ENCODE measurements at places on chromosomes 2 and 18.

DNA sequence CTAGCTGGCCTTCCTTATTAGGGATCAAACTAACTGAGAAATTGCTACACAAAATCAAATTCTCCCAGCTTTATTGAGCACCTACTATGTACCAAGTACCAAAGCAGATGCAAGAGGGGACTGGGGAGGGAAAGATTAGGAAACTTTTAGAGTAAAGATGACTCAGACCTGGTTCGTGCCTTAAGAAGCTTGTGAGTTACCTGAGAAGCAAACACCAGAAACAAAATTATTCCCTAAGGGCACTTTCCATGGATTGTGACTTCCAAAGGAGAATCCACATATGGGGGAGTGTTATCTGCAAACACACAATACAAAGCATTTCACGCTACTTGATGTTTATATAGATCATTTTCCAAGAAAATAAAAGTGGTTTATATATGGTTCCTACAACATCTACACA lies 326.9 kb upstream of the HNRNPA3 start:
- DNase-seq, result no peak

- DNase-seq, result no peak
Measured at GRCh38 chr2:197704434-197705120, 592 bp upstream of the MARS2 start.

DNA sequence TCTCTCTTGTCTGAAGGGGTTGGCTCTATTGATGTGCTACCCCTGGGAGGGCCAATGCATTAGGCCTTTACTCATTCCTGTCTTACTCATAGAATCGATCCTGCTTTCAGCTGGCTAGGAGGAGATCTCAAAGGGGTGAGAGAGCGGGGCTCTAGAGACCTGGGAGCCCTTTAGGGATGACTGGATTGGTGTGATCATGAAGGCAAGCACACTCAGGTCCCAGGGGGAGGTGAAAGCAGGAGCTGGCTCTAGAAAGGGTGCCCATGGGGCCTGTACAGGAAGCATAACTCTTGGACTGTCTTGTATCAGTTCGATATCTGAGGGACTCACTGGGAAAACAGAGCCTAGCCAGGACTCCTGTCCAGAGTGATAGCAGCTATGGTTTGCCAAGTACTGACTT lies 47.8 kb downstream of the INPP4A start:
- no peak for DNase-seq

DNA sequence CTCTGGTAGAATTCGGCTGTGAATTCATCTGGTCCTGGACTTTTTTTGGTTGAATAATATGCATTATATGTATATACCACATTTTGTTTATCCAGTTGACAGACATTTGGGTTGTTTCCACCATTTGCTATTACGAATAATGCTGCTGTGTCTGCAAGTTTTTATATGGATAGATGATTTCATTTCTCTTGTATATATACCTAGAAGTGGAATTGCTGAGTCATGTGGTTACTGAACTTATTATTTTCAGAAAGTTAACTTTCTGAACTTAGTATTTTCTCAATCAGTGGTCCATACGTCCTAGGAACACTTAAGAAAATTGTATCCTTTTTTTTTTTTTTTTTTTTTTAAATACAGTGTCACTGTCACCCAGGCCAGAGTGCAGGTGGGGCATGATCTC lies 63.3 kb downstream of the RIF1 start:
- DNase-seq, result no peak

DNA sequence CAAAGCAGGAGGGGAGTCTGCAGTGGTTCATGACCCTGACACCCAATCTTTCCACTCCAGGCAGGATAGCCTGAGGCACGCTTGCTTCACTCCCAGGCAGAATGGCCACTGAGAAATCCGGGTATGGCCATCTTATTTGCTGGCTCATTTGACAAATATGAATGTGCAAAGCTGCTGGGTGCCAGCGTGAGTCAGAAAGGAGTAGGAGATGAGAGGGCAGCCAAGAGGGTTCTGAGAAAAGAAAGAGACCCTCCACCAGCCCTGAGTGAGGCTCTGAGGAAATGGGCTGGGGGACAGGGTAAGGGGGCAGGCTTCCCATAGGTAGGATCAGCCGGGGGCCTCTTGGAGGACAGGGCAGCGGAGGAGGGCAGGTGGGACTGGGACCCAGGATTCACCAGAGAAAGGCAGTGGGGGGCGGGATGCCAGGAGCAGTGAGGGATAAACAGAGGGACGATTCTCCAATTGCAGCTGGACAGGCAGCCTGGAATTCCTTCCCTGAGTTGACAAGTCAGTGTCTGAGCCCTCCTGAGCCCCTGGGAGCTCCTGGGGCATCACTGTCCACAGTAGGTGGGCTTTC lies 15.2 kb downstream of the RAMP1 start:
- DNase-seq, result no peak

DNA sequence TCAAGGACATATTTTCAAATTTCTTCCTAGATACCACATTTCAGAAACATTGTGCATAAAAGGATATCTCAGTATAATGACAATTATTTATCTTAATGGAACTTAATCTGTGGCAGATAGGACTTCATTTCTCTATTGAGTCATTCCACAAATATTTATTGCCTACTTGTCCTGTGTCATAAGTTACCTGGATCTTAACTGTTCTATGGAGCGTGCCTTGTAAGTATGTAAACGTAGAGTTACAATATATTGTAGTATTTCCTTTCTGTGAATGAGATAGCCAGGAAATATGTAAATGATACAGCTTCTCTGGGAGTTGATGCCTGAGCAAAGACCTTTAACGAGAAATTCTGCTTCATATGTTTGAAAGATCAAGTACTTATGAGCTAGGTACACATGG lies 2.5 kb downstream of the AGFG1 start:
- peak; percentile 79 for DNase-seq

- DNase-seq, result peak; percentile 49
Measured at GRCh38 chr2:86038291-86039081, 67.2 kb downstream of the POLR1A start.

- DNase-seq, result no peak
Measured at GRCh38 chr2:40611196-40611595, 159.3 kb upstream of the SLC8A1 start.

- no peak for DNase-seq
Measured at GRCh38 chr2:46780411-46780800, 135.2 kb downstream of the MCFD2 start.

DNA sequence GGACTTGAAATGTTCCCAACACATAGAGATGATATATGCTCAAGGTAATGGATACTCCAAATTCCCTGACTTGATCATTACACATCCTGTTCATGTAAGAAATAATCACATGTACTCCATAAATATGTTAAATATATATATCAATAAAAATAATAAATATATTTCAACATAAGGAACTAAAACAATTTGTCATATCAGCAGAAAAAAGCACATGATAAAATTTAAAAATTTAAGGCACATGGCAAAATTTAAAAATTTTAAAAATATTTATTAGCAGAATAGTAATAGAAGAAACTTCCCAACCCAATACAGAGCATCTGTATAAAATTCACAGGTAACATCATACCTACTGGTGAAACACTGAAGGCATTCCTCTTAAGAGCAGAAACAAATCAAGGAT lies 109.6 kb upstream of the KYNU start:
- no peak for DNase-seq

DNA sequence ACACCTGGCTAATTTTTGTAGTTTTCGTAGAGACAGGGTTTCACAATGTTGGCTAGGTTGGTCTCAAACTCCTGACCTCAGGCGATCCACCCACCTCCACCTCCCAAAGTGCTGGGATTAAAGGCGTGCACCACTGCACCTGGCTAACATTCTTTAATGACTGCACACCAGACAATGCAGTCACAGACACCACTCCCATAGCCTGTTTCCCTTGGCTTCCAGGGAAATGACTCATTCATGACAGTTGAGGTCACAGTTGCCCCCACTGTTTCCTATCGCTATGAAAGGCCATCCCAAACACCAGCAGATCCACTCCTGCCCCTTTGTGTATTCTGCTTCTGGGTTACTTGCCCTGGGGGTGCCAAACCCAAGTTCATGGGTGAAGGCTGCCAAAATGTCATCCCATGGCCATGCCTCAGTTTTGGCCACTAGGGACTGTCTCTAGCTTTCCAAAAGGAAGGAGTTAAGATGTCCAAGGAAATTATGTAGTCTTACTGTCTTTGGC lies 8.7 kb downstream of the CHMP1B start:
- DNase-seq, result peak; percentile 77

GRCh38 chr18:78625847-78626246 lies 353.8 kb upstream of the SALL3 start:
- DNase-seq, result no peak

DNA sequence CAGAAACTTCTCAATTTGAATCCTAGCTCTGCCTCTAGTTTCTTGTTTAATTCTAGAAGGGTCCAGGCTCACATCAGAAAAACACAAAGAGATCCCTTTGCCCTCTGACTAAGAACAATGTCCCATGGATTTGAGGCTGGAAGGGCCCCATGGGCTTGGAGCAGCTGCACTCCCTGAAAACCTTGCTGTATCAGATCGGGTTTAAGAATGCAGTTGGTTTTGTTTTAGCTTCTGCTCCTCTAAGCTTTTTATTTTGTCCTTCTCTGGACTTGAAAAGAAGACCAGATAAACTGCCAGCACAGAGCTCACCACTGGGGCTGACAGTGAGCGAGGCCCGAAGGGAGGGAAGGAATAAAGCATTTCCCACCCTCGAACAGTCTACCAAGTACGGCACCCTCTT lies 69.2 kb upstream of the WIPF1 start:
- no peak for DNase-seq

DNA sequence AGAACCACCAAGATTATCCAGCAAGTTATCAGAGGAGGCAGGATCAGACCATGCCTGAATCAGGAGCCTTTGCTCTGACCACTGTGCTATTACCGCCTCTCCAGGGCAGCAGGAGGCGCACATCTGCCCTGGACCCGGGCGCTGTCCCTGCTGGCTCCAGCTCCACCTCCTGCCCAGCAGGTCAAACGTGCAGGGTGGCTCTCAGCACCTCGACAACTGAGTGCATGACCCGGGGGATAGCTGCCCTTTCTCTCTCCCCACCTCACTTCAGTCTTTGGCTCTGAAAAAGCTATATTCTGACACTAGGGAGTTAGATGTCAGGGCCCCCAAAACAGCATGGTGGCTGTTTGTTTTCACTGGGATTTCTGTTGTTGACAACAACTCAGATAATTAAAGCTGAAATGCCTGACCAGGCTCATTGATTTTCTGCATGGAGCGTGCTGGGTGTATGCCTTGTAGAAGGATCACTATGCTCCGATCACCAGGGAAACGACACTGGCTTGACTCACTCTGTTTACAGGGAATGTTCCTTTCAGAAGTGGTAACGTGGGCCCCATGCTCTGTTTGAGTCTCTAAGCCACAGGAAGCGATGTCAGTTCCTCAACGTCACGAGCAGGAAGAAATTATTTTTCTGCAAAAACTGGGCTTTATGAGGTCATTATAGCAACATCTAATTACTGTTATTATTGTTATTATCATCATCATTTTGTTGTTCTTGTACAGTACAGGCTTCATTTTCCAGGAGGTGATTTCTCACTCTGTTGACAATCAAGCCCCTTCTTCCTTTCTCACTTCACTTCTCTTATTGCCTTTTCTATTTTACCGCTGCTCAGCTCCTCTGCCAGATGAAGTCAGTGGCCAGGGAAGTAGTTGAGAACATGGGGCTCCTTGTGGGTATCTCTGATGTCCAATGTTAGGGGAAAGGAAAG lies 125.6 kb downstream of the PLB1 start:
- DNase-seq, result peak; percentile 83

DNA sequence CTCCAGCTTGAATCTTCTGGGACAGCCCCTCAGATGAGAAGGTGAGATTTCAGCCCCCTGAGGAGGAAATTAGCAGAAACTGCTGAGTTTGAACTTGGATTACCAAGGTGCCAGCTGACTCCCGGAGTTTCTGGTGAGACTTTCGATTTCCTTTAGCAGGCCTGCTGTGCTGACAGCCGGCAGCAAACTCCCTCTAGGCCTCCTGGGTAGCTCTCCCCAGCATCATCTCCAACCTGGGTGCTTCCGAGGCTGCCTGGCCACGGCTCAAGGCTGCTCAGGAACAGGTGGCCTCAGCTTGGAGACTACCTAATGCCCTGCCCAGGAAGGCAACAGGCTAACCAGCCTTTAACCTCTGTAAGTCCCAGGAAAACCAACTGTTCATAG lies 16.5 kb downstream of the SDC1 start:
- peak; percentile 77 for DNase-seq

- no peak for DNase-seq
Measured at GRCh38 chr2:28102455-28102874, 211.9 kb downstream of the BABAM2 start.

DNA sequence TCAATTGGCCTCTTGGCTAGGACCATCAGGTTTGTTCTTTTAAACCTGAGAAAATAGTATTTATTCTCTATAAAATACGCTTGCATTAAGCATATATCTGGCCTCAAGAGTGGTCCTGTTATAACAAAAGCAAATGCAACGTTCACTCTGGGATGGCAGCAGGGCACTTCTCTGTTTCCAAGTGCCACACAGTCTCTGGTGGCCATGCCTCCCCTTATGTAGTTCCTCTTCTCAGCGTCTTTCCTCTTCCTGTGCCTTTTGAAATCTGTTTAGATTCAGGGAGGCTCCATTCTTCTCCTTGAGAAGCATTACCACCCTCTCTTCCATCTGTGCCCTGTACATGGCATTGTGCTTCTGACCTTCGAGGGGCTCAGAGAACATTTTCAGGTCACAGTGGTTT lies 51.9 kb downstream of the TSHZ1 start:
- no peak for DNase-seq

DNA sequence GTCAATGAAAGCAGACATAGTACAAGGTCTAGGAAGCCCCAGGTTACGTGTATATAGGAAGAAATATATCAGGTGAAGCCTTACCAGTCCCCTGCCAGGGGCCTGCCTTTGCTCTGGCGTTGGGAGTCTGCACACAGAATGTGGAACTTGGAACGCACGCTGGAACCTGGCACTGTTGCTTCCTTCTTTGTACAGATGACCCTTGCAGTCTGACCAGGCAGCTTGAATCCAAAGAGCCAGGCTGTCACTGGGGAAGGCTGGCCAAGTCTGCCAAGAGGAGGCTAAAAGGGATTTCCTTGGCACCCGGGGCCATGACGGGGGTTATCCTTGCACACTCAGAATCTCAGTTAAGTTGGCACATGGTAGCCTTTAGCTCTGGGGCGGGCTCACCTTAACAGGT lies 39.5 kb downstream of the TMEM247 start:
- DNase-seq, result no peak

- DNase-seq, result no peak
Measured at GRCh38 chr2:143398781-143399180, 269.6 kb downstream of the ARHGAP15 start.

DNA sequence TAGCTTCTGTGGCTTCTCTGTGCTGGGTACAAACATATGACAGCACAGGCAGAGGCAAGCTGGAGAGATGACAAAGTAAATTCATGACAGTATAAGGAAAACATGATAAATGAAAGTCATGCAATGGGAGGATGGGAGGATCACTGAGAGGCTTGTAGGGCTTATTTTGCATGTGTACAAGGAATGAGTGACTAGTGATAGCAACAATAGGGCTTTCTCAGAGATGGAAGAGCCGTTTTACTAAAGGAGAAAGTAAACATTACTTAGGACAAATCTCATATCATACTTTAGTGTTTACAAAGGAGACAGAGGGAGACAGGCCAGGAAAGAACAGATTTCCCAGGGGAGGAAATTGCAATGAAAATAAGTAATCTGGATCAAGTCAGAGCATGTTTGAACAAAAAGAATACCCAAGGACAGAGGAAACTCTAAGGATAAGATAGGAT lies 82.5 kb upstream of the RBMS1 start:
- no peak for DNase-seq
